ENCODE measurements at places on chromosomes 6 and 20. TPM values are rescaled to one million over a fixed set of nuclear protein-coding genes. Genes with fewer than 3 reads are reported as not detected.
A peak's percentile ranks its signal among the peaks of the same experiment; 100 is the strongest.

EEF1A2 gene
- 0.26 TPM for total RNA-seq

TCF15 gene
- not detected for total RNA-seq

FOXF2 gene
- total RNA-seq = not detected

ATXN1 gene
- total RNA-seq = 67.2 TPM

SHLD1 gene
- 8.4 TPM for total RNA-seq

GRCh38 chr20:63190828-63191227 is 25.1 kb downstream of the YTHDF1 start:
- peaks cover 2% of the 10 kb centered on the region for H3K36me3 ChIP-seq
- H3K4me3 ChIP-seq = no peak overlapping the region
- H3K27me3 ChIP-seq = no peaks in the 10 kb centered on the region
- H3K4me1 ChIP-seq = no peaks in the 10 kb centered on the region
- DNase-seq = no peak

GRCh38 chr20:42164121-42164890 is 546.1 kb upstream of the CHD6 start:
- H3K27ac ChIP-seq = no peak overlapping the region
- H3K27me3 ChIP-seq = peaks cover 2% of the 10 kb centered on the region
- no peaks in the 10 kb centered on the region for H3K4me1 ChIP-seq
- DNase-seq = no peak
- no peak overlapping the region for H3K4me3 ChIP-seq

DNA sequence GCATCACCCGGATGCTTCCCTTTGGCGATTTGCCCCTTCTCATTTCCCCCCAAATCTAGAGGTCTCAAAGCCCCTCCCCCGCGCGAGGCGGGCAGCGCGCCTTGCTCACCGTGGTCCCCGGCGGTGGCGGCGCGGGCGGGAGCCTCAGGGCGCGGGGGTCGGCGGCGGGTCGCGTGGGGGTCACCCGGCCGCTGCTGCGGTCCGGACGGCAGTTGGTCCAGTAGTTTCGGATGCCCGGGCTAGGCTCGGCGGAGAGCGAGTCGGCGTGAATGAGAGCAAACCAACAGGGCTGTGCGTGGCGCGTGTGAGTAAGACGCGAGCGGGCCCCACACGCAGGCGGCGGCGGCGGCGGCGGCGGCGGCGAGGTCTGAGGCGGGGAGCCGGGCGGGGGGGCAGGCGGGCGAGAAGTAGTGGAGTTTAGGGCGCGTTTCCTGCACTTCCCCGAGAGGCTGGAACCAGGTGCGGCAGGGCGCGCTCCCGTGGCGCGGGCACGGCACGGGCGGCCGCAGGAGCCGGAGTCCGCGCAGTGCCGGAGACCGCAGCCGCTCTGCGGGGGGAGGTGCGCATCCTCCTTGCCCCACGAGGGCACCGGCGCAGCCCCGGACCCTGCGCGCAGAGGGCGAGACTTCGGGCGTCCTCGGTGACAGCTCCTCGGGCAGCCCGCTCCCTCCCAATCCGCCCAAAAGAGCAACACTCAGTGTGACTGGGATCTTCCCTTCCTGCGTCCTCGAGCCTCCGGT is 567 bp downstream of the HS3ST5 start:
- H3K27ac ChIP-seq = no peak overlapping the region
- peaks cover 1% of the 10 kb centered on the region for H3K36me3 ChIP-seq
- H3K27me3 ChIP-seq = peaks cover 38% of the 10 kb centered on the region
- H3K4me3 ChIP-seq = peak overlapping the region; percentile 22
- peak; percentile 36 for DNase-seq

DNA sequence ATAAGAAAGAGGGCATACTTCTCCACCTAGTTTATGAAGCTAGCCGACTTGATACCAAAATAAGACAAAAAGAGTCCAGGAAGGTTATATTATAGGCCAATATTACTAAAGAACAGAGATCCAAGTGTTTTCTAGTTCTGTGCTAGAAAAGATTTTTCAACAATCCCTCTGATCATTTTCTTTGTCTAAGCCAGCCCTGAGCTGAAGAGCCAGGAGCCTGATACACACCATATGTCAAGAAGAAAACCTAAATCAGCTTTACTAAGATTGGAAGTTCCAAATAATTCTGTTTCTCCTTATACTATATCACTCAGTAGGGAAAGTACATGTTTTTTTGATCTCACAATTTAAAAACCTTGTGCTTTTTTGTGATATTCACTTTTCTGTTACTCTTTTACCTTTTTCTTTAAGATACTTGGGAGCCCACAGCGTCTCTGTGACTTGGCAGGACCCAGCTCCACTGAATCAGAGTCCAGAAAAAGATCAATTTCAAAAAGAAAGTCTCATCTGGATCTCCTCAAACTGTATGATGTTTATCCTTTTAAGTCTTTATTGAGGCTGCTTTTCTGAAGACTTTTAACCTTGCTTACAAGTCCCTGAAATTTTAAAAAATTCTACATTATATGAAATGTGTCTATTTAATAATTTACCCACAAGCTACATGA is 43.0 kb upstream of the PBOV1 start:
- DNase-seq = no peak
- peaks cover 26% of the 10 kb centered on the region for H3K27me3 ChIP-seq
- H3K4me1 ChIP-seq = no peaks in the 10 kb centered on the region
- H3K4me3 ChIP-seq = no peak overlapping the region

DNA sequence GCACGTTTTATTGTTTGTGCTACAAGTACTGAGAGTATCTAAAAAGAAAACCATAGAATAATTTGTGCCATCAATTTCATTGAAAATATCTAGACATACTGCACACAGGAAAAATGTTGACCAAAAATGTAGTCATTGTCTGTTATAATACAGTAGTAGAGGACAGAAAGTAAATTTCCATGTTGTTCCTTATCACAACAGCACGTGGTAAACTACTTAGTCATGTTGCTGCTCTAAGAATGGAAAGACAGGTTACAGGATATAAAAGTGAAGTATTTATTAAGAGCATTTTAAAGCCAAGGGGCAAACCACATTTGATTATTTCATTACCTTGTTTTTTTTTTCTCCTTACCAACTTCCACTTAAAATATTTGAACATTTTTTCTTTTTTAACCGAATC is 89.0 kb upstream of the CEP85L start:
- no peak for DNase-seq
- H3K27me3 ChIP-seq = no peaks in the 10 kb centered on the region
- H3K4me3 ChIP-seq = no peak overlapping the region
- H3K27ac ChIP-seq = no peak overlapping the region

DNA sequence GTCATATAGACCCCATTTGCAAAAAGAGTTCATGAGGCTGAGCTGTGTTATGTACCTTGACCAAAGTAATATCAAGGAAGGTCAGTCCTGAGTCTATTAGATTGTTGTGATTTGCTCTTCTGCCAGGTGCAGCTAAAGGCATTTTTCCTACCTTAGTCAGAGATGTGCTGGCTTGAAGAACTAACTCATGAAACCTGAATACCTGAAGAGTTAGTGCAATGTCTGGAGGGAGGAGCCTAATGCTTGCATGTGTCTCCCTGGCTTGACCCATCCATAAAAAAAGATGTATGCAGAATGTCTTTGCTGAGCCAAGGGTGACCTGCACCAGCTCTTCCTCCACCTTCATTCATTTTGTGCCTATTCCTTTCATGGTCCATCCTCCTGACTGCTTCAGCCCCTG is 742.0 kb downstream of the KIF16B start:
- no peaks in the 10 kb centered on the region for H3K27me3 ChIP-seq
- no peaks in the 10 kb centered on the region for H3K36me3 ChIP-seq
- no peak overlapping the region for H3K4me3 ChIP-seq
- H3K4me1 ChIP-seq = no peaks in the 10 kb centered on the region

- H3K27me3 ChIP-seq = no peaks in the 10 kb centered on the region
- no peak for DNase-seq
- H3K4me1 ChIP-seq = peaks cover 7% of the 10 kb centered on the region
- no peak overlapping the region for H3K4me3 ChIP-seq
Measured at GRCh38 chr6:44956396-44956795, 371.7 kb upstream of the RUNX2 start.

GRCh38 chr6:88454658-88455057 is 288.5 kb upstream of the CNR1 start:
- no peak overlapping the region for H3K27ac ChIP-seq
- DNase-seq = no peak
- H3K4me3 ChIP-seq = no peak overlapping the region
- no peaks in the 10 kb centered on the region for H3K36me3 ChIP-seq
- peaks cover 13% of the 10 kb centered on the region for H3K27me3 ChIP-seq
- no peaks in the 10 kb centered on the region for H3K4me1 ChIP-seq

- DNase-seq = no peak
- H3K27ac ChIP-seq = no peak overlapping the region
- H3K27me3 ChIP-seq = peaks cover 36% of the 10 kb centered on the region
- no peak overlapping the region for H3K4me3 ChIP-seq
Measured at GRCh38 chr6:33861722-33862121, 57.9 kb upstream of the MLN start.

GRCh38 chr6:7805850-7806214 is 79.9 kb downstream of the BMP6 start:
- H3K27ac ChIP-seq = no peak overlapping the region
- H3K36me3 ChIP-seq = no peaks in the 10 kb centered on the region
- DNase-seq = no peak

- no peaks in the 10 kb centered on the region for H3K4me1 ChIP-seq
- no peak for DNase-seq
- H3K36me3 ChIP-seq = no peaks in the 10 kb centered on the region
Measured at GRCh38 chr20:19889011-19889953, 127.9 kb upstream of the NAA20 start.

DNA sequence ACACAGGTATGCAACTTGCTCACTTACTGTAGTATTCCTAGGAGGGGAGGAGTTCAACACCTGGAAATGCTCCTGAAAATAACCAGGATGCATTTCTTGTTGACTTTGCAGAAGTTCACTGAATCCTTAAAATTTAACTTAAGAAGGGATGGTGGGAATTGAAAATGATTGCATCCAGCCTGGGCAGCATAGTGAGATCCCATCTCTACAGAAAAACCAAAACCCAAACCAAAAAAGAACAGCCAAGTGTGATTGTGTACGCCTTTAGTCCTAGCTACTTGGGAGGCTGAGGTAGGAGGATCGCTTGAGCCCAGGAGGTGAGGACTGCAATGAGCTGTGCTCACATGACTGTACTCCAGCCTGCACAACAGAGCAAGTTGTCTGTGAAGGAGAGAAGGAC is 1.7 kb downstream of the DNAH8 start:
- no peak overlapping the region for H3K27ac ChIP-seq
- H3K4me1 ChIP-seq = peaks cover 34% of the 10 kb centered on the region
- H3K36me3 ChIP-seq = peaks cover 13% of the 10 kb centered on the region
- no peak overlapping the region for H3K4me3 ChIP-seq

GRCh38 chr6:39377539-39377950 is 55.0 kb upstream of the KCNK16 start:
- no peaks in the 10 kb centered on the region for H3K36me3 ChIP-seq
- peaks cover 15% of the 10 kb centered on the region for H3K27me3 ChIP-seq
- no peaks in the 10 kb centered on the region for H3K4me1 ChIP-seq
- no peak overlapping the region for H3K27ac ChIP-seq

DNA sequence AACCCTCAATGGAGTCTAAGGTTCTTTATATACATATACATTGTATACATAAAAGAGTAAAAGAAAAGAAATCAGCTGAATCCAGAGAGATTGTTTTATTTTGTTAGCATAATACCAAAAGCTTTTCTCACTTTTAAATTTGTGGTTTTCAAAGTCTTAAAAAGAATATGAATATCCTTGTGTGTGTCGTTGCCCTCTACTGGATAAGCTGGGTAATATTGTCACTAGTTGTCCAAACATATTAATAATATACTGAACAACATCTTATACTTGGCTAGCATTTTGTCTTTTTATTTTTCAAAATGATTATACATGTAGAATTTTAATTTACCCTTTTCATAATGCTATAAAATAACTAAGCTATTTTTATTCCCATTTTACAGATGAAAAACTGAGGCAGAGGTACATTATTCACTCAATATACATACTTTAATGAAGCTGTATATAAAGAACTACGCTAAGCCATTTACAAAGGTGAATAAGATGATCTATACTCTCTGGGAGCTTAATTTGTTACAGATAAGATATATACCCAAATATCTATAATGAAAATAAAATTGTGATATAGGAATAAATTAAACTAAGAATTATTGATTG is 531.7 kb downstream of the TFAP2B start:
- no peak for DNase-seq
- no peak overlapping the region for H3K4me3 ChIP-seq
- no peaks in the 10 kb centered on the region for H3K4me1 ChIP-seq
- H3K27ac ChIP-seq = no peak overlapping the region
- H3K36me3 ChIP-seq = no peaks in the 10 kb centered on the region

Data from activated naive CD8-positive, alpha-beta T cell treated with anti-CD3 and anti-CD28 coated beads, Interleukin-2, amount 10 ng/mL, durations not matched to agents 7 days and 5 days (primary cell).